ENCODE measurements at places on chromosomes 3 and 15. TPM values are rescaled to one million over a fixed set of nuclear protein-coding genes. Genes with fewer than 3 reads are reported as not detected.

The PEX5L gene
- 2.4 TPM for total RNA-seq

The NCKIPSD gene
- 22.1 TPM for total RNA-seq

The ROPN1 gene
- not detected for total RNA-seq

The CYP19A1 gene
- 0.71 TPM for total RNA-seq

The SLC22A14 gene
- total RNA-seq: not detected

The CP gene
- total RNA-seq: 3.7 TPM

The ILDR1 gene
- not detected for total RNA-seq

The ZPLD1 gene
- total RNA-seq: 0.27 TPM

The GREM1 gene
- total RNA-seq: 25.5 TPM

The TGM4 gene
- total RNA-seq: not detected

The C3orf52 gene
- total RNA-seq: 0.36 TPM

The FETUB gene
- not detected for total RNA-seq

The SLC24A5 gene
- total RNA-seq: not detected

The CORO2B gene
- total RNA-seq: 3.1 TPM

The ATP8B4 gene
- total RNA-seq: 4.9 TPM

Measured in sigmoid colon (tissue), 7 donors.